Right atrium auricular region (tissue), 2 donors: ENCODE measurements at places on chromosomes 7 and 10. TPM values are rescaled to one million over a fixed set of nuclear protein-coding genes. Genes with fewer than 3 reads are reported as not detected.

GRCh38 chr10:114408112-114408967 lies 4.0 kb upstream of the AFAP1L2 start:
- H3K27me3 ChIP-seq = no peaks in the 10 kb centered on the region
- no peak overlapping the region for H3K27ac ChIP-seq

GRCh38 chr10:76576276-76576962 lies 1061.2 kb downstream of the KCNMA1 start:
- peak overlapping the region; percentile 79 for H3K27ac ChIP-seq
- no peaks in the 10 kb centered on the region for H3K36me3 ChIP-seq
- H3K4me3 ChIP-seq = no peak overlapping the region
- DNase-seq = no peak
- no peaks in the 10 kb centered on the region for H3K27me3 ChIP-seq
- no peaks in the 10 kb centered on the region for H3K4me1 ChIP-seq

DNA sequence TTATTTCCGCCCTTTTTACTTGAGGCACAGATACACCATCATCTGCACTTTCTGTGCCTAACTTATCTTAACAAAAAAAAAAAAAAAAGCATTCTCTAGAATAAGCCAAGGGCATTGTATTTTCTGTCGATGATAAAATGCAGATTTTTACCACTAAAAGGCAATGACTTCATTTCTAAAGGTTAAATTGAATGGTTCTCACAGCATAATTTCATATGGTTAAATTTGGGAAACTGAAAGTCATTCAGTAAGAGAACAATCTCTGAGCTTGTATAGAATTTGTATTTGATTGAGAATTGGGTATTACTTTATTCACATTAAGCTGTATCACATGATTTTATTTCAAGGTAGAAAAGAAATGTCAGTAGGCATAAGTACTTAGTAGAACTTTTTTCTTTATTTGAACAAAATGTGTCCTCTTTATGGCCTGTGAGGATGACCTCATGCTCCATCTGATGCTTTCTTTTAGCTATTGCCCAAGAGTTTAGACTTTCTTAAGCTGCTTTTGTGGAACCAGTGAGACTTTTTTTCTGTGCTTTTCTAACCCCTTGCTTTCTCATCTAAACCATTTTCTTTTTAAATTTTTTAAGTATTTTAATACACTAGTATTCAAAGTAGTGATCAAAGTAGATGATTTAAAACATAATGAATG lies 110.3 kb downstream of the LRRC4 start:
- no peaks in the 10 kb centered on the region for H3K27me3 ChIP-seq
- no peak overlapping the region for H3K27ac ChIP-seq
- H3K4me3 ChIP-seq = no peak overlapping the region
- no peaks in the 10 kb centered on the region for H3K36me3 ChIP-seq

DNA sequence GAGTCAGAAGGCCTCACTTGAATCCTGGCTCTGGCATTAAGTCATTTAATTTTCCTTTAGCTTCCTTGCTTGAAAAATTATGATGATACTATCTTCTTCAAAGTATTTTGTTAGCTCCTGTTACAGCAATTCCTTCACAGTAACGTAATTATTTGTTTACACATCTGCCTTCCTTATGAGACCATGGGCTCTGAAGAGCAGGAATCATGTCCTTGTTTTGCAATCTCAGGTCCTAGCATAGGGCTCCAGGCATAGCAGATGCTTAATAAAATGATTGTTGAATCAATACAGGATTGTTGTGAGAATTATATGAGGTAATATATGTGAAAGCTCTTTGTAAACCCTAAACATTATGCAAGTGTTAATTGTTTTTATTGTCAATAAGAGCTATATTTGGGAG lies 25.5 kb downstream of the KLHDC10 start:
- H3K27ac ChIP-seq = no peak overlapping the region
- no peak for DNase-seq
- H3K36me3 ChIP-seq = no peaks in the 10 kb centered on the region

- DNase-seq = no peak
- H3K4me1 ChIP-seq = peaks cover 8% of the 10 kb centered on the region
- no peaks in the 10 kb centered on the region for H3K27me3 ChIP-seq
Observed at GRCh38 chr7:107945332-107945731, 54.3 kb downstream of the DLD start.

DNA sequence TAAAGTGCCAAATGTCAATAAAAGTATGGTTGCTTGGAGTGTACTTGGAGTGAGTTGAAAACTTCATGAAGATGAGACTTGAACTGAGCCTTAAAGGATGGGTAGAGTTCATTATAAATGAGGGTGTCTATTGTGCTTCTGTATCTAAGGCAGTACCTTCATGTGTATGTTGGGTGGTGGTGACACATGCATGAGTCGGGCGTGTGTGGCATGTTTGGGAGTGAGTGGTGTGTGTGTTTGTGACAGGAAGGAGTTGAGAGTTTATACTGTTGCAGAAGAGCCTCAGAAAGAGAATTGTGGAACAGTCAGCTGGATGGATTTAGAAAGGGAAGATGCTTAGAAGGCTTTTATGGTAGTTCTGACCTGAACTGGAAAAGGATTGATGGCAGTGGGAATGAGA lies 6.0 kb upstream of the ZRANB1 start:
- no peak overlapping the region for H3K4me3 ChIP-seq
- DNase-seq = no peak
- no peaks in the 10 kb centered on the region for H3K27me3 ChIP-seq
- no peaks in the 10 kb centered on the region for H3K4me1 ChIP-seq

DNA sequence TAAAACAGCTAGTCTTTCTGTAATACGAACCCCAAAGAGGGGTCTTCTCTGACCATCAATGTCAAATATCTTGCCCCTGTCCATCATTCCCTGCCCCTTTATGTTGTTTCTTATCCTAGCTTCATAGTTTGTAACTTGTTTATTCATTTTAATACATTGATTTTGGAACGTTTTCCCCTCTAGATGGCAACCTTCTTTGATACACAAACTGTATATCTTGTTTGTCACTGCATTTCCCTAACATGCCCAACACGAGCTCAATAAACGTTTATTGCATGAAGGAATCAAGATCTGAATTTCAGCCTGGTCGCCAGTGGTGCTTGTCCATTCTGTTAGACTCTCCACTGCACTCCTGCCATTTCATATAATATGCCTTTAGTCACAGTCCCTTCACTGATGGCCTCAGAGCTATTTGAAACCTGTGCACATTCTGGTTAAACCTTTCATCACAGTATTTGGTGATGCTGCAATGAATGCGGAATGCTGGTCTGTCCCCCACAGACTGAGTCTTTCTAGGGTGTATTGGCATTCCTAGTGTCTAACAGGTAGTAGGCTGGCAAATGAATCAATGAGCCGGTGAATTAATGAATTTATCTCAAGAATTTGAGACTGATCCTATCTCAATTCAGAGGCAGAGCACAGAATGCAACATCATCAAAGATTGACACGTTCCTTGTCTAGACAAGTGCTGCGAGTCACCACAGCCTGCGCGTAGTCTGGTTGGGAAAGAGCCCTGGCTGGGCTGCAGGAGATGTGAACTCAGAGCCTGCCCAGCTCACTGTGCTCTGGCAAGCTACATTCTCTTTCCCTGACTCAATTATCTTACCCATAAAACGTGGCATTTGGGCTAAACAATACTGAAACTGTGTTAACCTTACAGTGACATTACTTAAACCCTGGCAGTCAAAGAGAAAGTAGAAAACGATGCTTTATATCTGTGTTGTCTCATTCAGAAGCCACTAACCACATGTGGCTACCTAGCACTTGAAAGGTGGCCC lies 55.2 kb upstream of the FRMD4A start:
- no peak for DNase-seq
- H3K4me1 ChIP-seq = no peaks in the 10 kb centered on the region
- H3K27ac ChIP-seq = no peak overlapping the region
- no peak overlapping the region for H3K4me3 ChIP-seq
- no peaks in the 10 kb centered on the region for H3K27me3 ChIP-seq

- peaks cover 9% of the 10 kb centered on the region for H3K4me1 ChIP-seq
- no peaks in the 10 kb centered on the region for H3K27me3 ChIP-seq
- H3K27ac ChIP-seq = no peak overlapping the region
- H3K36me3 ChIP-seq = no peaks in the 10 kb centered on the region
Observed at GRCh38 chr7:2028733-2029132, 204.0 kb downstream of the MAD1L1 start.

DNA sequence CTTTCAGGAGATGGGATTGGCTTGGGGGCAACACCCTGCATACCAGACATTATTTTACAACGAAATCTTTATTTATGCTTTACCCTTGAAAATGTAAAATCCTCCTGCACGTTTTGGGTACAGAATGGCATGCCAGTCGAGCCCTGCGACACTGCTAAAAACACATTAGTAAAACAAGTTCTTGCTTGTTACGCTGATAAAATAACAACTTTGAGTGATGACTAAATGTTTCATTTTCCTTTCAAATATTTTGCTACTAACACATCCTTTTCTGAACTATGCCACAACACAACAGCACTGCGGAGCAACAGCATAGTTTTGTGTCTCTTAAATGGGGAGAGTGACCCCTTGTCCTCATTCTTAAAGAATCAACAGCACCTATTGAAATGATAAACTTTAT lies 76.0 kb upstream of the SEMA3D start:
- H3K27ac ChIP-seq = no peak overlapping the region
- no peak overlapping the region for H3K4me3 ChIP-seq
- no peak for DNase-seq
- no peaks in the 10 kb centered on the region for H3K27me3 ChIP-seq
- H3K36me3 ChIP-seq = no peaks in the 10 kb centered on the region

DNA sequence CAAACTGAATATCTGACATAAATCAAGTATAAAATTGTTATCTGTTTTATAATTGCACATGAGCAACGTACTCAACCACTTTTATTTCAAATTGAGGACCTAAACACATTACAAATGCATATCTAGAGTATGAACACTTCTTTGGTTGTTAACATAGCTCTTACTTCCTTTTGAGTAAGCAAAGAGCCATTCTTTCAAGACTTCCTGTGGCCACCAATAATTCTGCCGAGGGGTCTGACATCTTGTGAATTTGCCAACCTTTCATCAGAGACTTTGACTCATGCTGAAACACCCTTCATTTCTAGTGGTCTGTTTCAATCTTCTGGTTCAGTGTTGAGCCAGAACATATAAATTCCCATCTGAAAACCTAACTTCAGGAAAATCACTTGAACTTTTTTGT lies 59.4 kb downstream of the CDK14 start:
- no peak overlapping the region for H3K4me3 ChIP-seq
- no peak overlapping the region for H3K27ac ChIP-seq
- H3K27me3 ChIP-seq = no peaks in the 10 kb centered on the region
- DNase-seq = no peak

DNA sequence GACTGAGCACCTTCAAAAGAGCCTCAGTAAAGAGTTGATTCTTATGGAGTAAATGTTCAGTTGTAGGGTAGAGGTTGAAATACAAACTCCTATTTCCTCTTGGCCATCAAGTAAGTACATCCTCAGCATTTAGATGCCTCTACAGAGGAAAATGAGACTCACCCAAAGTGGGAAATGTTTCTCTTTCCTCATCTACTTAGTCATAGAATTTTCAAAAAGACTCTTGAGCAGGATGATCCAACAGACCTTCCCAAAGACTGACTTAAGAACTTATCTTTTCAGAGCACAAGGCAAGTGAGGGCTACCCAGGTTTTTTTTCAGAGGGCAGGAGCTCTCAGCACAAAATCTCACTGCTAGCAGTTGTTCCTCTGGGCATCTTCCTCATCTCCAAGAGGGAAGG lies 449.1 kb downstream of the KCNMA1 start:
- no peaks in the 10 kb centered on the region for H3K4me1 ChIP-seq
- DNase-seq = no peak
- H3K27ac ChIP-seq = no peak overlapping the region
- H3K36me3 ChIP-seq = no peaks in the 10 kb centered on the region
- no peak overlapping the region for H3K4me3 ChIP-seq
- no peaks in the 10 kb centered on the region for H3K27me3 ChIP-seq

GRCh38 chr7:151175793-151176311 lies 8.4 kb upstream of the GBX1 start:
- H3K27ac ChIP-seq = no peak overlapping the region
- no peaks in the 10 kb centered on the region for H3K36me3 ChIP-seq
- no peaks in the 10 kb centered on the region for H3K27me3 ChIP-seq
- no peaks in the 10 kb centered on the region for H3K4me1 ChIP-seq

GRCh38 chr7:98669329-98670000 lies 52.4 kb downstream of the NPTX2 start:
- H3K4me1 ChIP-seq = no peaks in the 10 kb centered on the region
- H3K27ac ChIP-seq = no peak overlapping the region
- H3K4me3 ChIP-seq = no peak overlapping the region
- DNase-seq = no peak
- H3K27me3 ChIP-seq = no peaks in the 10 kb centered on the region

DNA sequence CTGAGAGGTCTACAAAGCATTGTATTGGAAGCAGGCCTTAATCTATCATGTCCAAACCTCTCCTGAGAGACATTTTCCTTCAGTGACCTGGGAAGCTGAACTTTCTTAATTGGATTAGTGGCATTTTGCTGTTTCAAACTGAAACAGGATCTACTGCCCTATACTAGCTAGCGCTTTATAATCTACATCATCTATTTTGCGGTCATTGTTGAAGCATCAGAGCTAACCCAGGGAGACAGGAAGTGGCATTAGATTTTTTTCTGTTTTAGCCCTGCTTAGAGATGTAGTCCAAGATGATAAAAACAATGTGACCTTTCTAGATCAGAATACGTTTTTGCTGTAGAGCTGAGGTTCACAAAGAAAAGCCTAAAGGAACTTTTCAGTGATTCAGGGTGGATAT lies 147.4 kb upstream of the AGR3 start:
- H3K4me1 ChIP-seq = no peaks in the 10 kb centered on the region
- no peaks in the 10 kb centered on the region for H3K36me3 ChIP-seq
- no peak for DNase-seq
- no peak overlapping the region for H3K27ac ChIP-seq

DNA sequence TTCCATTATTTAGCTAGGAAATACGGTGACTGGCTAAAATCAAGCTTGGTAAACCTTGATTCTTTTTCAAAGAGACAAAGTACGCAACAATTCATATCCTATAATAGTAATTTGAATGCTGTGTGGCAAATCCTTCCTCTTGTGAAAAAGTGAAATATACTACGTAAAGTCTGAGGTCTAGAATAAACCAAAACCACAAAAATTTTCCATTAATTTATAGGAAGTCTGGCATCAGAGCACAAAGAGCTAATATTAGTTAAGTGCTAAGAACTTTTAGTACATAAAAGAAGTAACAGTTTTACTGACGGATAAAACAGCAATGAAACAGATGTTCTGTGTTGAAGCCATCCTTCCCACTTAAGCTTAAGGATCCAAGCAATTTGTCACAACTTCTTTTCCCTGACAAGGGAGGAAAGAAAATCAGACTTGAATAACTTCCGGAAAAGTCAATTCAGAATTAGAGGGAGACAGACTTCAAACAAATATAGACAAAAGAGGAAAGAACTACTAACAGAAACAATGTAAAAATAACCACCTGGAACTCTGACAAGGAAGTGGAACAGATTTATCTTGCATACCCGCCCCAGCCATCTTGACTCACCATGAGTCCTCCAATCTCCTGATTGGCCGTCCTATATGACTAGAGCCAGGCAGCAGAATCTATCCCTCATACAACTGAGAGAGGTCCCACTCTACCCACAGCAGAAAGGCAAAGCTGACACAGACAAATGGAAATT lies 34.6 kb downstream of the RHEB start:
- peak overlapping the region; percentile 43 for H3K27ac ChIP-seq
- no peaks in the 10 kb centered on the region for H3K27me3 ChIP-seq
- no peak overlapping the region for H3K4me3 ChIP-seq
- H3K4me1 ChIP-seq = no peaks in the 10 kb centered on the region

The FAM131B gene
- 0.48 TPM for total RNA-seq

The RHEB gene
- 77.9 TPM for total RNA-seq

The GHRHR gene
- total RNA-seq = not detected

The FAM24B gene
- 1.7 TPM for total RNA-seq

The MMRN2 gene
- 81.3 TPM for total RNA-seq

The ZPBP gene
- total RNA-seq = not detected
